ENCODE measurements at places on chromosomes 2 and 18. TPM values are rescaled to one million over a fixed set of nuclear protein-coding genes. Genes with fewer than 3 reads are reported as not detected.

CD207 gene
- total RNA-seq = not detected

DNA sequence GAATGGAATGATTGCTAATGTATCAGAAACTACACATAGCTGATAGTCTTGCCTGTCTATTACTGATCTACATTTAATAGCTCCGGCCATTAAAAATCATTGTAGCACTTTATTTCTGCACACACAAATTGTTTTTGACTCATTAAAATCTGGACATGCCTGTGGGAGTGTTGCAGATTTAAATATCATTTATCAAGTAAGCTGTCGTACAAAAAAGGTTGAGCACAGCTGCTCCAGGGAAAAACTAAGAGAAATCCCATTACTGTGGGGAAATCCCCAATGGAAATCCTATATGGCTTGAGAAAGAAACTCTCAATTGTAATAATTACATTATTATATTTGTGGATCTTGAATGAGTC lies 99.6 kb upstream of the CERS6 start:
- no peak for DNase-seq

SERPINB3 gene
- not detected for total RNA-seq

SCN9A gene
- total RNA-seq = 94.9 TPM

DNA sequence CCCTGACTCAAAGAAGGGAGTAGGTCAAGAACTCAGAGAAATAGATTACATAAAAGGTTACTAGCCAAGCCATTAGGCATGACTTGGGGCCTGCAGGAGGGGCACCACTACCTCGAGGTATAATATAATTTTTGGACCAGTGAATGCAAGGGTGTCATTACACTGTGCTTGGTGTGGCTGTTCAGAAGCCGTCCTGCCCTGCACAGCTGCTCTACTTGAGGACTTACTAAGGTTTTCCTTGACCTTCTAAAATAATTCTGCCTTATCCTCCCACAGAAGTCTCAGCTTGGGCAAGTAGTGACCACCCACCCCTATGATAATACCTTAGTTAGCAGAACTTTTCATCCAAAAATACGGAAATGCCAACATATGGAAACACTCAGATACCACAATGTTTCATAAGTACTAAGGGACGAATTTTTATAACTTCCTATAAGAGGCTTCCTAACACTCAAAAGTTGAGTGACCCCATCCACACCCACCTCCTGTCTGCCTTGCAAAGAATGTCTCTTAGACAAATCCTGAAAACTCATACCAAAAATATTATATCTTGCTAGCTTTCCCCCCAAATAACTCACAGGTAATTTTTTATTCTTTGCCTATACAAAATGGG lies 17.7 kb upstream of the ATG16L1 start:
- no peak for DNase-seq

OTOF gene
- 1.6 TPM for total RNA-seq

DNA sequence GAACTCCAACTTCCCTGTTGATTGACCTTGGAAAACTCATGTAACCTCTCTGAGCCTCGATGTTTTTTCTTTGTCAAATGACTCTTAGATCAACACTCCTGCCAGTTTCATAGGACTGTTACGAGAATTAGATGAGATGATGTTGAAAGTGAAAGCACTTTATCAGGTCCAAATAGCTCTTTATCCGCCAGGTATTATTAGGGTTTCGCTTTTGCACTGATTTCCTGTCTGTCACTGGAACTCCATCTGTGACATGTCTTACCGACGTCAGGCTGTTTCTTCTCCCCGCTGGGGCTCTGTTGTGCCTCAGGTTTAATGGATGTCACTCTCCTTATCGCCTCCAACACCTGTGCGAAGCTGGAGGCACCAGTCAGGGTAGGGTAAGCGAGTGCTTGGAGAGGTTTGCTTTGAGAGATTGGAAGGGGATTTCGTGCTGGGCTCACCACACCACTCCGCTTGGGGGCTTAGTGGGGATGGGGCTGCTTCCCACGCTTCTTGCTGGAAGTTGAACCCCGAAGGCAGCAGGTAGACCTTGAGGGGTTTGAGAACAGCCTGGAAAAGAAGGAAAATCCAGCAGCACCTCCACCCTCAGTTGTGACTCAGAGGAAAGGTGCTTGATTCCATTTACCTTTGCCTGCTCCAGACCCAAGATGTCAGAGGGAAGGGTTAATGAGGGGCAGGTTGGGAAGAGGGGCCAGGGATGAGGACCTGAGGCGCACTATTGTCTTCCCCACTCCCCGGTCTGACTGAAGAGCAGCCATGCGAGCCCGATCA lies 4.3 kb downstream of the GAD1 start:
- DNase-seq = no peak

DNA sequence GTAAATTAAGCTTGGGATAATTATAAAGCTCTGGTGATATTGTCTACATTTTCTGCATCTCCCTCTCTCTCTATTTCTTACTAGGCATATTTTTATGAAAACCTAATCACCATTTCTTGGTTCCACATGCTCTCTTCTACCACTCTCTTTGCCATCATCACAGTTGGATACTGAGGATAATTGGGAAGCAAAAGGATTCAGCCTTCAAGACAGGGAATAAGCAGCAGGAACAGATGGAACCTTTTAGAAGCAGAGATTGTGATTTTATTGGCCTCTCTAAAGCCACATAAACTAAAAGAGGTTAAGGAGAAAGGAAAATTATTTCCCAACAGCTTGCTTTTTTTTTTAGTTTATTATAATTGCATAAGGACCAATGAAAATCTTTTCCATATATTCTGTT lies 226.3 kb upstream of the SPHKAP start:
- no peak for DNase-seq

DNA sequence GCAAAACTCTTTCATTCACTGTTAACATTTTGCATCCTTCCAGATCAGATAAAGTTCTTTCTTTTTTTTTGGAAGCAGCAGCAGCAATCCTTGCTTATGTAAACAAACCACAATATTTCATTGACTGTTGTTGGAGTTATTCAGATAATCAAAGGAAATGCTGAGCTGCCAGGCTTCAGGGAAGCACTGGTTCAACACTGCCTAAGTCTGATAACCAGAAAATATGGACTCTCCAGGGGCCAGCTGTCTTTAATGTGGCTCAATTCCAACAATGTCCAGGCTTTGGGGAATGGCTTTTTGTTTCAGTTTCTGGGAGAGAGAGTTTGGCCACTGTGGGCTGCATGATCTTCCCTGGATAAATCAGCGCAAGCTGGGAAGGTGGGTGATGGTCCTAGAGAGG lies 354.3 kb downstream of the AKAIN1 start:
- no peak for DNase-seq

GRCh38 chr2:42974721-42975717 lies 182.6 kb upstream of the HAAO start:
- no peak for DNase-seq

GRCh38 chr18:79216176-79216575 lies 147.0 kb downstream of the ATP9B start:
- DNase-seq = no peak

LIPG gene
- total RNA-seq = 4.2 TPM

- no peak for DNase-seq
Observed at GRCh38 chr2:139686205-139686604, 906.0 kb upstream of the NXPH2 start.

GPC1 gene
- 27.2 TPM for total RNA-seq

GLS gene
- 85.1 TPM for total RNA-seq

- no peak for DNase-seq
Observed at GRCh38 chr2:15670469-15670868, 78.8 kb downstream of the DDX1 start.

DNA sequence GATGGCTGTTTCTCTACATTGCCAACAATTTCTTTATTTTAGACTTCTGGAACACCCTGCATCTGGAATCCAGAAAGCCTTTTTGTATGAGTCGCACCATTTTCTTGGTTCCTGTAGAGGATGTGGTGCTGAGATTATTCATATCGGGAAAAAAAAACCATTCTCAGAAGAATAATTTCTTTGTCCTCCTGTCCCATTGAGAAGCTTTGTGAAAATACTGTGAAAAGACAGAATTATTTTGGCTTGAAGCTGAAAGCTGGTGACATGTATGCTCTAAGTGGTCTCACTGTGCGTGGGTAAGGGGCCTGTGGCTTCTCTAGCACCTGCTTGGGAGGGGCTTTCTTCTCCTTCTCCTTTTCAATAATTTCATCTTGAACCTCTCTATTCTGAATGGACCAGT lies 138.4 kb downstream of the FAM210A start:
- no peak for DNase-seq

DNA sequence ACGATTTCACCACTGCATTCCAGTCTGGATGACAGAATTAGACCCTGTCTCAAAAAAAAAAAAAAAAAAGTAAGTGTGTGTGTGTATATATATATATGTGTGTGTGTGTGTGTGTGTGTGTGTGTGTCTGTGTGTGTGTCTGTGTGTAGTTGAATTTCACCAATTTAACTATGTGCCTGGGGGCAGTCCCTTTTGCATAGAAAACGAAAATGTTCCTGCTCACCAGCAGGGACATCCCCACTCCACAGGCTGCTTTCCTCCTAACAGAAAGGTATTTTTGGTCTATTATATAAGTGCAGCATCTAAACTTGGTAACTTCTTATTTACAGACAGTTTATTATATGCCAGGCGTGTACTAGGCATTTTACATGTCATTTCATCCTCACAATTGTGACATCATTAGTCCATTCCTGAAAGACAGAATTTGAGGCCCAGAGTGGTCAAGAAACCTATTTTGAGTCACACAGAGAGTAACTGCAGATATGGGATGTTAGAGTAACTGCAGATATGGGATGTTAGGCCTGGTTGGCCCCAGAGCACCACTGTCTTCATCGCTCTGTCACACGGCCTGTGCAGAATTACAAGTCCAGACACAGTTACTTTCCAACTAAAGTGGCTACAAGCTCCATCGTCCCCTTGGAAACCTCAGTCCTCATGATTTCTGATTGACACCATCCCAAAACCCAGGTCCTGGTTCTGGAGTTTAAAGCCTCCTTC lies 9.3 kb upstream of the TTL start:
- DNase-seq = no peak

DNA sequence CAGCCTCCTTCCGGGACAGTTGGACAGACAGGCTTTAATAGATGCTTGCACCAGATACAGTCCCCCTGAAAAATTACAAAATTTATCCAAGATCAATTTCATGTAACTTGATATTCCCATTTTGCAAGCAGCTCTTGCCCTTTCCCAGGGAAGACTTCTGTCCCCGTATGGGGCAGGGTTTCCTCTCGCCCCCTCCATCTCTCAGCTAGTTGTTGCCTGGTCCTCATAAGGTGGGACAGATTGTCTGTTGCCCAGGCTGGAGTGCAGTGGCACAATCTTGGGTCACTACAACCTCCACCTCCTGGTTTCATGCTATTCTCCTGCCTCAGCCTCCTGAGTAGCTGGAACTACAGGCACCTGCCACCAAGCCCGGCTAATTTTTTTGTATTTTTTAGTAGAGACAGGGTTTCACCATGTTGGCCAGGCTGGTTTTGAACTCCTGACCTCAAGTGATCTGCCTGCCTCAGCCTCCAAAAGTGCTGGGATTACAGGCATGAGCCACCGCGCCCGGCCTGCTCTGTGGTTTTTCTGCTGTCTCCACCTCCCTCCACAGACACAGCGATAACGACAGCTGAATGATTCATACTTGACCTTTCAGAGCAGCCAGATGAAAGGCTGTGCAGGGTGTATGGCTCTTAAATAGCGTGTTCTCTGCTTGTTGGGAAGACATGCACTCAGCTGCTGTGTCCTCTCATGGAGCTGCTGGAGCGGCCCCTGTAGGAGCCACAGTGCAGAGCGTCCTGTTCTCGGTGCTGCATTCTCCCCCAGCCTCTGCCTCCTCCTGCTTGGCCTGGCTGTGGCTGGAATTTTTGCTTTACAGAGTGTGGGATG lies 61.4 kb downstream of the TTC39C start:
- DNase-seq = no peak

GRCh38 chr2:85135660-85135914 lies 2.4 kb downstream of the TCF7L1 start:
- DNase-seq = no peak

- no peak for DNase-seq
Observed at GRCh38 chr18:12253663-12254135, 462 bp upstream of the CIDEA start.

DNA sequence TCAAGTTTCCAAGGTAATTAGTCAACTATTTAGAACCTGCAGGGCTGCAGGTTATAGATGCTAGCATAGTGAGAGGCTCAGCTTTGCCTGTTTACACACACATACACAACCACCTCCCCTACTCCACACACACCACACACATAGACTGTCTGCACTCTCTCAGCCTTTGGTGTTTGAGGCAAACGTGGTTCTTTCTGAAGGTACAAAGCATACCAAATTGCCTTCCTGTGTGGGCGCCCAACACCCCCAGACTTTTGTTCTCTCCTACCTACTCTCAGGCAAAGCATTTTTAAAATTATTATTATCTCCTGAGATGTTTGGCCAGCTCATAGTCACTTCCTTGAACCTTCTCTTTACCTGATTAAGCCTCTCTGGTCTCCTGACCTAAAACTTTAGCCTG lies 44.9 kb downstream of the MYO3B start:
- no peak for DNase-seq

GRCh38 chr2:161177969-161178368 lies 17.7 kb downstream of the TANK start:
- DNase-seq = no peak

HRH4 gene
- 0.06 TPM for total RNA-seq

GRCh38 chr2:89845532-89845931 lies 1154.1 kb downstream of the RPIA start:
- DNase-seq = no peak

- peak; percentile 40 for DNase-seq
Observed at GRCh38 chr2:212940816-212941215, 210.6 kb downstream of the IKZF2 start.

Data from spinal cord (tissue), 10 donors.